Naive thymus-derived CD8-positive, alpha-beta T cell (primary cell): ENCODE measurements at places on chromosomes 7 and 10. TPM values are rescaled to one million over a fixed set of nuclear protein-coding genes. Genes with fewer than 3 reads are reported as not detected.
A peak's percentile ranks its signal among the peaks of the same experiment; 100 is the strongest.

- no peak for DNase-seq
Measured at GRCh38 chr7:133997463-133997862, 129.7 kb upstream of the LRGUK start.

DNA sequence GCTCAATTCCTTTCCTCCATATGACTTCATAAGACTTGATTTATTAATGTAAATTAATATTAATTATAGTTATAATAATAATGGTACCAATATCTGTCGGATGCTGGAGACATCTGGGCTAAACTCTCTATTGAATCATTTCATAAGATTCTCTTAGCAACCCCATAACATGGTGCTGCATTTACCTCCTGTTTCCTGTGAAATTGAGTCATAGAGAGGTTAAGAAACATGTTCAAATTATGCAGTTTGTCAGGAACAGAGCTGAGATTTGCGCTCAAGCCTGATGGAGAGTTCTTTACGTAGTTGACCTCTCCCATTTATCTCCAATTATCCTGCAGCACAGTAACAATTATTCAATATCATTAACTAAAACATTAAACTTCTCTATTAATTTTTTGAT lies 621.8 kb upstream of the FZD8 start:
- DNase-seq: no peak

ANKRD61 gene
- not detected for total RNA-seq

DNA sequence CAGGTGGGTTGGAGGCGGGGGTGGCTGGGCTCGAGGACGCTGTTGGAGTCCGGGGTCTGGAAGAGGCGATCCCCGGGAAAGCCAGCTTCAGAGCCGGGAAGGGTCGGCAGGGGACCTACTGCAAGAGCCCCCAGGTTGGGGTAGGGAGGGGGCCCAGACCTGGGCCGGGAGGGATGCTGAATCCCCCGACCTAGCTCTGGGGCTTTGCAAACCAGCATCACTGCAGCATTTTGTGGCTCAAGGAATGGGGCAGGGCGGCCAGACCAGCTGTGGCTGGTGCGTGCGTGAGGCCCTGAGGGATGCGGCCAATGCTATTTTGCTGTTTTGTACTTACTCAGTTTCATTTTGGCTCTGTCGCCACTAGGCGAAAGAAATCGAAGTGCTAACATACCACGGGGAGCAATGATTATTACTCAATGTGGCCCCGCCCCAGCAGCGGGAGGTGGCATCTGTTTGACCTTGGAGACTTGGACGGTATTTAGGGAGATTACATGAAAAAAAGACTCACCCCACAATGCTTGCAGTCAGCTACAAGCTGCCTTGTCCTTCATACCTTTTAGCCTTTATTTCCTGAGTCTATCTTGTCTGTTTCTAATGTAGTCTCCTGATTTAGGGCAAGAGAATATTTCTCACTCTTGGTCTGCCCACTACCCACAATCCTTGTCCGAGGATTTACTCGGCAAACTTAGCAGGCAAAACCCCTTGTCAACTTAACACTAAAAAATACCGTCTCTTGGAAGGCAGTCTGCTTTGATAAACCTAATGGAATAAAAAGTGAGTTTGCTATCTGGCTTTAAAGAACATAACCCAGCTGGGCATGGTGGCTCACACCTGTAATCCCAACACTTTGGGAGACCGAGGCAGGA lies 16.2 kb downstream of the HSPB1 start:
- DNase-seq: peak; percentile 53

OIT3 gene
- not detected for total RNA-seq

DNA sequence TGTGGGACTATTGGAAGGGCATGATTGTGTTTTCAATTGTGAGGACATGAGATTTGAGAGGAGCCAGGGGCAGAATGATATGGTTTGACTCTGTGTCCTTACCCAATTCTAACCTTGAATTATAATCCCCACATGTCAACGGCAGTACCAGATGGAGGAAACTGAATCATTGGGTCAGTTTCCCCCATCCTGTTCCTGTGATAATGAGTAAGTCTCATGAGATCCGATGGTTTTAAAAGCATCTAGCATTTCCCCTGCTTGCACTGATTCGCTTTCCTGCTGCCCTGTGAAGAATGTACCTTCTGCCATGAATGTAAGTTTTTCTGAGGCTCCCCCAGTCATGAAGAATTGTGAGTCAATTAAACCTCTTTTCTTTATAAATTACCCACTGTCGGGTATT lies 1367.1 kb downstream of the XPNPEP1 start:
- DNase-seq: no peak

GRCh38 chr10:42476101-42476500 lies 162.3 kb downstream of the ZNF33B start:
- no peak for DNase-seq

- no peak for DNase-seq
Measured at GRCh38 chr10:11907914-11908313, 84.8 kb downstream of the PROSER2 start.

GRCh38 chr10:71974489-71975021 lies 10.4 kb downstream of the CHST3 start:
- no peak for DNase-seq

- peak; percentile 8 for DNase-seq
Measured at GRCh38 chr10:74738985-74739567, 87.3 kb upstream of the KAT6B start.

DNA sequence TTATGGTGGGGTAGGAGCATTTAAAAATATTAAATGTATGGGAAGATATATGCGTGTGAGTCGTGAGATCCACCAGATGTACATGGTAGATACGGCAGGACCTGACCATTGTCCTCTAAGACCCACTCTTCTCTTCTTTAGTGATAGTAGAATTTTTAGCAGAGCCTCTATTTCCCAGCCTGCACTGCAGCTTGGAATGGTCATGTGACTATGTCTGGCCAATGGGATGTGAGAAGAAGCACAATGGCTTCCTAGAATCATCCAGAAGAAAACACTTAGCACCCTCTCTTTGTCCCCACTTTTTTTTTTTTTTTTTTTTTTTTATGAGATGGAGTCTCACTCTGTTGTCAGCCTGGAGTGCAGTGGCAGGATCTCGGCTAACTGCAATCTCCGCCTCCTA lies 86.6 kb upstream of the CYTH3 start:
- no peak for DNase-seq

ZNF736 gene
- 51.9 TPM for total RNA-seq

RPEL1 gene
- not detected for total RNA-seq

- DNase-seq: no peak
Measured at GRCh38 chr10:127694580-127695193, 42.3 kb upstream of the FOXI2 start.

CTNNA3 gene
- not detected for total RNA-seq

OR2A2 gene
- total RNA-seq: not detected

- DNase-seq: no peak
Measured at GRCh38 chr7:69837387-69838068, 239.3 kb downstream of the AUTS2 start.

BHLHA15 gene
- not detected for total RNA-seq

- no peak for DNase-seq
Measured at GRCh38 chr7:24346716-24347115, 62.7 kb downstream of the NPY start.

DPYSL4 gene
- total RNA-seq: 1.2 TPM

PLCE1 gene
- not detected for total RNA-seq

- no peak for DNase-seq
Measured at GRCh38 chr7:7921830-7922229, 46.8 kb upstream of the GLCCI1 start.

DNA sequence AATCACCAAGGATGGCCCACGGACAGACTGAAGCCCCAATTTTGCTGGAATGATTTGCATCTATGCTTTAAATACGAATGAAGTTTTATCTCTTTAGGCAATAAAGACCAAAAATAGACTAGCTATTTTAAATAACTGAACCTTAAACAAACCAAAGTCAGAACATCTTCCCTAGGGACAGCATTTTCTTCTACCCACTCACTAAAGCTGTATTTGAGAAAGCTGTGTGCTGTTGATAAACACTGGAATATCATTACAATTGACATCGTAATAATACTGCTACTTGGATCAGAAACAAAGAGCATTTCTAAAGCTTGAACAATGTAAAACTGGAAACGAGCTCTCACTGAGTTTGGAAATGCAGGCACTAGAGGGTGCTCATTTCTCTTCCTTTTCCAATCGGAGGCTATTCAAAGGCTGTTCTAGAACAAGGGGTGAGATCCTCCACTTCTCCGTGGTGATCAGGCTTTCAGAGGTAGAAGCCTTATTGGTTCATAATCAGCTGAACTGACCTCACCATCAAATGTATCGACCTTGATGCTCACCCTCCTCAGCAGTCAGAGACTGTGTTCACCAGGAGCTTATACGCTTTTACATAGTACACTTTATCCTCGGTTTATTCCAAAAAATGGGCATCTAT lies 225.3 kb upstream of the PRSS1 start:
- no peak for DNase-seq

DNA sequence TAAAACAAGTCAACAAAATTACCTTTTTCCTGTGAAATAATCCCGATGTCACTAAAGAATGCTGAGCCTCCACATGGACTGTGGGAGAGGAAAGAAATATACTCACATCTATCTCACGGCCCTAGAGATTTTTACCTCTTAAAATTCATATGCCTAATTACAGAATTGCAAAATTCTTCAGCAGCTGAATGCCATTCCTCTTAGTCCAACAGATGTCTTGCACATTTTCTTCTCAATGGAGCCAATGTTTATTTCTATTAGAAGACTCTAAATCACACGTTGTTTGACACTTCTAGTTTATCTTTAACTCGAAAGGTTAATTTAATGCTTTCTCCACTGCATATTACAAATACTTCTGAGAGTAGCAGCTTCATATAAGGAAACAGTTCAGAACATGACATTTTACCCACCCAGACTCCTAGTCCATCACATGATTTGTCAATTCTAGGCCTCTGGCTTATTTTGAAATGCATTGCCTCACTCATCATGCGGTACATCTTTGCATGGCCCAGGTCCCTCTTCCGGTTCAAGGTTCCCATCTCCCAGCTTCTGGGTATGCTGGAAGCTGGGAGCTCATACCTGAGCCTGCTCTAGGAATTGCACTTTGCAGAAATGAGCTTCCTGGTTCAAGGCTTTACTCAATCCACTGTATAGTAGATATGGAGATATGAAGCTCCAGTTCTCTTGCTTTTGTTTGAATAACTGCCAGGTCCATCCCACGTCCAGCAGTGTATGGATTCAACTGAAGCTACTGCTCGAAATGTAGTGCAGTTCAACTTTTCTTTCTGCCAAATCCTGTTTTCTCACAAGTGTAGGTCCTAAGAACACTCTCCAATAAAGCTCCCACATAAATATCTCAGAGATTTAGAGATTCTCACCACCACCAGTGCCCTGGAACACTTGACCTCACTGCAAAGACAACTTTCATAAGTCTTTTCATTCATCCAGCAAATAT lies 306.2 kb downstream of the GPR37 start:
- DNase-seq: no peak

- no peak for DNase-seq
Measured at GRCh38 chr10:68419376-68419775, 12.3 kb upstream of the RUFY2 start.

TAC1 gene
- not detected for total RNA-seq

- no peak for DNase-seq
Measured at GRCh38 chr10:121411004-121411403, 187.2 kb downstream of the FGFR2 start.

TRIM73 gene
- total RNA-seq: 28.3 TPM

DNA sequence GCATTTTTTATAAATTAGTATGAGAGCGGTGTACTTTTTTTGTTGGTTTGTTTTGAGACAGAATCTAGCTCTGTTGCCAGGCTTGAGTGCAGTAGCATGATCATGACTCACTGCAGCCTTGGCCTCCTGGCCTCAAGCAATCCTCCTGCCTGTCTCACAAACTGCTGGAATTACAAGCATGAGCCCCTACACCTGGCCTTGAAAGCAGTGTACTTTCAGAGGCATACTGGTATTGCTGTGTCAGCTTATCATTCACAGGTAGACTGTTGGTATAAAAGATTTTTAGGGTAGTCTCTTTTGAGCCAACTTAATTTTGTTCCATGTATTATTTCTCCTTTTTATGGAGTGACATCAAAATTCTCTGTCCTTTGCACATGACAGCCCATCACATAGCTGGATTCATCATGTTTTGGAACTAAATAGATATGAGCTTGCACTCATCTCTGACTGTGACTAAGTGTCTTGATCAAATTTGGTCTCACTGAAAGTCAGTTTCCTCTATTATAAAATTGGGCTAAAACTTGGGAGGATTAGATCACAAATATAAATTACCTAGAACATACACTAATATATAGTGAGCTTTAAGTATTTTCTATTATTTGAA lies 12.4 kb downstream of the GNAT3 start:
- DNase-seq: no peak

DNA sequence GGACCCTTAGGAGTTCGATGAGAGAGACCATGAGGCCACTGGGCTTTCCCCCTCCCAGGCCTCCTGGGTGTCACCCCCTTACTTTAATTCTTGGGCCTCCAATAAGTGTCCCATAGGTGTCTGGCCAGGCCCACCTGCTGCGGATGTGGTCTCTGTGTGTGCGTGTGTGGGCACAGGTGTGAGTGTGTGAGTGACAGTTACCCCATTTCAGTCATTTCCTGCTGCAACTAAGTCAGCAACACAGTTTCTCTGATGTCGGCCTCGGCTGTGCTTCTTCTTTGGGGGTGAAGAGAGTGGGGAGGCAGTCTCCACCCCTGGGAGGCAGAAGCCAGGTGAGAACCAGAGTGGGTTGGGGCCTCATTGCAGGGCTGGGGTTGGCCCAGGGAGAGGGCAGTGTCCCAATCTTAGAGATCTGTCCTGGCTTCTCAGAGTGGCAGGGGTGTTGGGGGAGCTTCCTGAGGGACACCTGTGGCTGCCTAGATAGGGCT lies 1.5 kb downstream of the PVRIG start:
- DNase-seq: peak; percentile 92

CISD1 gene
- total RNA-seq: 11.6 TPM

- DNase-seq: no peak
Measured at GRCh38 chr7:118436663-118437062, 212.2 kb downstream of the ANKRD7 start.

HGF gene
- total RNA-seq: not detected

- DNase-seq: no peak
Measured at GRCh38 chr10:43218206-43218950, 48.5 kb downstream of the RASGEF1A start.

DNA sequence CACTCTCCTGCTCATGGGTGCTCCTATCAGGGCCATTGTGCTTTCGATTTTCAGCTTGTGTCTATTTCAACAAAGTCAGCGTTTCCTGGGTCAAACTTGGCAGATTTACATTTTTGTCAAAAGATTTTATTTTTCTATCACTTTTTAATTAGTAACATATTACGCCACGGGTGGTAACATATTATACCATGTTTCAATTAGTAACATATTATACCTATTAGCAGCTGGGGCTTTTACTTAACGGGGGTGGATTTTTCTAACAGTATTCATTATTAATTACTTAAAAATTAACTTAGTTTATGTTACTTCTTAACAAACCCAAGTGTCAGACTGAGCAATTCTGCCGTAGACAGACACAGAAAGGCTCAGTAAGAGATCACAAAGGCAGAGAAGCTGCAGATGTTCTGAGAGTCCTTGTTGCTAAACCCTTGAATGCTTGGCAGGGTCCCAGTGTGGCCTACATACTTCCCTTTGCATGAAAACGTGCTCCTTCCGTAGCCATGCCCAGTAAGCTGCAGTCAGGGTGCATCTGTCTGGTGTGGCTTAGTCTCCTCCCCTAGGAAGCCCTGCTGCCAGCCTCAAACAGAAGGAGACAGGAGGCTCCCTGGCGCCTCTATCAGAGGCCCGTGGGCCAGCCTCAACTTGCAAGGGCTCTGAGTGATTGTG lies 263.1 kb upstream of the CXCL12 start:
- DNase-seq: no peak
